ENCODE measurements at places on chromosomes 4 and X. TPM values are rescaled to one million over a fixed set of nuclear protein-coding genes. Genes with fewer than 3 reads are reported as not detected.

ADH7 gene
- not detected for total RNA-seq

DMRTC1 gene
- total RNA-seq: 0.21 TPM

GPM6B gene
- total RNA-seq: not detected

MND1 gene
- 31.1 TPM for total RNA-seq

TBX22 gene
- total RNA-seq: not detected

TEX13B gene
- not detected for total RNA-seq

CCNG2 gene
- 49.8 TPM for total RNA-seq

PHKA2 gene
- 25.9 TPM for total RNA-seq

MAGEA2B gene
- total RNA-seq: not detected

PLP2 gene
- total RNA-seq: 169 TPM

NAP1L3 gene
- 2.1 TPM for total RNA-seq

GPR82 gene
- total RNA-seq: not detected

VEGFC gene
- total RNA-seq: not detected

NFXL1 gene
- 14.0 TPM for total RNA-seq

USP17L22 gene
- not detected for total RNA-seq

HSFX3 gene
- not detected for total RNA-seq

IL2RG gene
- 349 TPM for total RNA-seq

KLHL4 gene
- not detected for total RNA-seq

EDNRA gene
- total RNA-seq: not detected

GALNTL6 gene
- not detected for total RNA-seq

LGI2 gene
- total RNA-seq: not detected

CABS1 gene
- total RNA-seq: not detected

ANXA3 gene
- total RNA-seq: not detected

MAGT1 gene
- total RNA-seq: 39.5 TPM

DRP2 gene
- total RNA-seq: 1.5 TPM

NSD2 gene
- total RNA-seq: 254 TPM

CCDC158 gene
- total RNA-seq: not detected

ARHGEF6 gene
- total RNA-seq: 80.3 TPM

ESX1 gene
- not detected for total RNA-seq

Measured in activated naive CD4-positive, alpha-beta T cell treated with anti-CD3 and anti-CD28 coated beads, Interleukin-2, amount 50 U/mL, for 72 hours (primary cell).